Neural progenitor cell (in vitro differentiated cells): ENCODE measurements at places on chromosomes 2 and 18.

GRCh38 chr2:29400930-29401653 is 285.9 kb downstream of the CLIP4 start:
- H3K4me1 ChIP-seq, result peaks cover 8% of the 10 kb centered on the region
- H3K4me3 ChIP-seq, result no peak overlapping the region
- no peak for DNase-seq
- no peaks in the 10 kb centered on the region for H3K27me3 ChIP-seq
- no peak overlapping the region for H3K27ac ChIP-seq

DNA sequence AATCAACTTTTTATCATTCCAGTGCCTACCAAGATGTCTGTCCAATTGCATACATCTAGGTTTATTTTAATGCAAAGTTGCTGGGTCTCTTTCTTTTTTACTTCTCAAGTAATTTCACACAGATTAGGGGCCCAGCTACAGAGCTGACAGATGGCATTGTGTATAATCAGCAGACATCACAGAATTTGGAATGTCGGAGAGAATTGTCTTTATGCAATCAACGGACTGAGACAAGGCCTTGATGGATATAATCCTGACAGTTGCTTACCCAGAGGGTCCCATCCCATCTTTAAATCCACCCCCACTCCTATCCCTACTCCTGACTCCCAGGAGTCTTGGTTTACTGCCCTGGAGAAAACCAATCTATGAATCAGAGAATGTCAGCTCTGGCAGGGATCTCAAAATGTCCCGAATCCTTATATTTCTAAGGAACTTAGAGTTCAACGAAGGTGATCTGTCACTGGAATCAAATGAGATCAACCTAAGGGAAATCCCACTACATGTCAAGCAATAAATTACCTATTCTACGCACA is 142.0 kb downstream of the LRATD1 start:
- H3K27ac ChIP-seq, result no peak overlapping the region
- no peaks in the 10 kb centered on the region for H3K4me1 ChIP-seq
- no peaks in the 10 kb centered on the region for H3K27me3 ChIP-seq

- no peak overlapping the region for H3K27ac ChIP-seq
- no peak overlapping the region for H3K4me3 ChIP-seq
- H3K27me3 ChIP-seq, result no peaks in the 10 kb centered on the region
- no peak for DNase-seq
Observed at GRCh38 chr2:29270701-29271121, 155.5 kb downstream of the CLIP4 start.

GRCh38 chr2:54569745-54570301 is 113.7 kb downstream of the SPTBN1 start:
- H3K27ac ChIP-seq, result no peak overlapping the region
- no peak overlapping the region for H3K4me3 ChIP-seq
- H3K36me3 ChIP-seq, result no peaks in the 10 kb centered on the region
- DNase-seq, result peak; percentile 63

GRCh38 chr2:181847702-181848101 is 43.8 kb upstream of the ITPRID2 start:
- H3K27me3 ChIP-seq, result no peaks in the 10 kb centered on the region
- no peak overlapping the region for H3K4me3 ChIP-seq
- H3K4me1 ChIP-seq, result peaks cover 8% of the 10 kb centered on the region
- no peak for DNase-seq

DNA sequence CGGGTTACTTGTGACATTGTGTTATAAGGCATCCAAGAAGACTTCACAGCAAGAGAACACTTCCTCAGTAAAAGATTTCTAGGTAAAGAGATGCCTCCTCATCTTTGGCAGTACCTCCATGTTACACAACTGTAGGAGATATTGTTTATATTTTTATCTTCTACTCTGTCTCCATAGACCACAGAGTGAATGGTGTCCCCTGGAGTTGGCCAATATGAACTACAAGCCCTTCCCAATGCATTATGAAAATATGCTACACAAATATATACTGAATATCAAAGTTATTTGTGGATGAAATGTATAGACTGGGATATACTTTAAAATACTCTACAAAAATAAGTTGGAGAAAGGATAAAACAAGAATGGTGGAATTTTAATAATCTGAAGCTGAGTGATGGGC is 46.7 kb downstream of the MBOAT2 start:
- DNase-seq, result no peak
- H3K27ac ChIP-seq, result no peak overlapping the region
- H3K4me3 ChIP-seq, result no peak overlapping the region
- no peaks in the 10 kb centered on the region for H3K27me3 ChIP-seq
